ENCODE measurements at places on chromosomes 2 and 18.
A peak's percentile ranks its signal among the peaks of the same experiment; 100 is the strongest.

- no peak for DNase-seq
These were observed 45.6 kb downstream of the ONECUT2 start for GRCh38 chr18:57480733-57481132.

- no peak for DNase-seq
These were observed 349.4 kb downstream of the SLC4A3 start for GRCh38 chr2:219976871-219977270.

- DNase-seq, result no peak
These were observed 6.4 kb upstream of the TMEFF2 start for GRCh38 chr2:192201116-192201515.

DNA sequence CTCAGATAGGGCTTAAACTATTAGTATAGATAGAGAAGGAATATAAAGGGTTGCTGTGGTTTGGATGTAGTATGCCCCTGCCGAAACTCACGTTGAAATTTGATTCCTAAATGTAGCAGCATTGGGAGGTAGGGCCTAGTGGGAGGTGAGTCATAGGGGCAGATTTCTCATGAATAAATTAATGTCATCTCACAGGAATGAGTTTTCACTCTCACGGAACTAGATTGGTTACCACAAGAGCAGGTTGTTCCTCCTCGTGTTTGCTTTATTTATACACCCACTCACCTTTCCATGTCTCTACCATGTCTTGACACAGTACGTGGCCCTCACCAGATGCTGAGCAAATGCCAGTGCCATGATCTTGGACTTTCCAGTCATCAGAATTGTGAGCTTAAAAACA lies 218.2 kb downstream of the RBM43 start:
- no peak for DNase-seq

DNA sequence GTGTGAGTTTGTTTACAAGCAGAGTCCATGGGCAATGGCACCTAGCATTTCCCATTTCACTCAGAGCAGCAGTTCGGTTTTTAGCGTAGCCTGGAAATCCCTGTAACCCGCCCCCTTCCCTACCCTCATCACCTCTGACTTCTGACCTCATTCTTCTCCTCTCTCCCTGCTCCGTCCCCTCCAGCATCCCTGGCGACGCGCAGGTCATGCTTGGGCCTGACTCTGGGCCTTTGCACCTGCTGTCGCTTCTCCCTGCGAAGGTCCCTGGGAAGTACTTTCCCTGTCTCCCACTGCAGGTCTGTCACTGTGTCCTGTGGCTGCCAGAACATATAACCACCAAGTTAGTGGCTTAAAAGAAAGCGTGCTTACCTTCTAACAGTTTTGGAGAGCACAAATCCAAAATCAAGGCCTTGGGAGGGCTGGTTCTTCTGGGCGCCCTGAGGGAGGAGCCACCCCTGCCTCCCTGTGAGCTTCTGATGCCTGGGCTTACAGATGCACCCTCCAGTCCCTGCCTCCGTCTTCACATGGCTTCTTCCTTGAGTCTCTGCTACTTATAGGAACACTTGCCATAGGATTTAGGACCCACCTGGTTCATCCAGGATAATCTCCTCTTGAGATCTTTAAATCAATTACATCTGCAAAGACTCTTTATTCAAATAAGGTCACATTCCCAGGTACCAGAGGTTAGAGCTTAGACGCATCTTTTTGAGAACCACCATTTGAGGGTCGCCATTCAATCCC lies 8.1 kb upstream of the RAB17 start:
- no peak for DNase-seq

- peak; percentile 21 for DNase-seq
These were observed 276 bp downstream of the NFE2L2 start for GRCh38 chr2:177264209-177264692.

- DNase-seq, result no peak
These were observed 539.6 kb downstream of the PID1 start for GRCh38 chr2:228731517-228731916.

GRCh38 chr2:3265981-3266924 lies 111.4 kb downstream of the EIPR1 start:
- DNase-seq, result no peak

DNA sequence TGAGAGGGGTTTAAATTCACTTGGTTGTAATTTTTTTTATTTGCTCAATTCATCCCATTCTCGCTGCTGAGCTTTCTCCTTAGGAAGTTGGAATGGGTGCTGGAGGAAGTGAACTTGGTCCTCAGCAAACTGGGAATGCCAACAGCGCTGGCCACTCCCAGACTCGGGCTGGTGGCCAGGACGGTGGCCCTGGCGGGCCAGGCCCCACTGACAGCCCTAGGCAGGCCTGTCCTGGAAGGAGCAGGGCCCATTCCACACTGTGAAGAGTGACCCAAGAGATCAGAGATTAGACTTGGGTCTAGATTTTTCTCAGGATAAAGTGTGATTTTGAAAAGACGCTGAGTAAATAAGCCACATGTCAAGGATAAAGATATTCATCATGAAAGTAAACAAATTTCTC lies 132.7 kb downstream of the HDAC4 start:
- no peak for DNase-seq

DNA sequence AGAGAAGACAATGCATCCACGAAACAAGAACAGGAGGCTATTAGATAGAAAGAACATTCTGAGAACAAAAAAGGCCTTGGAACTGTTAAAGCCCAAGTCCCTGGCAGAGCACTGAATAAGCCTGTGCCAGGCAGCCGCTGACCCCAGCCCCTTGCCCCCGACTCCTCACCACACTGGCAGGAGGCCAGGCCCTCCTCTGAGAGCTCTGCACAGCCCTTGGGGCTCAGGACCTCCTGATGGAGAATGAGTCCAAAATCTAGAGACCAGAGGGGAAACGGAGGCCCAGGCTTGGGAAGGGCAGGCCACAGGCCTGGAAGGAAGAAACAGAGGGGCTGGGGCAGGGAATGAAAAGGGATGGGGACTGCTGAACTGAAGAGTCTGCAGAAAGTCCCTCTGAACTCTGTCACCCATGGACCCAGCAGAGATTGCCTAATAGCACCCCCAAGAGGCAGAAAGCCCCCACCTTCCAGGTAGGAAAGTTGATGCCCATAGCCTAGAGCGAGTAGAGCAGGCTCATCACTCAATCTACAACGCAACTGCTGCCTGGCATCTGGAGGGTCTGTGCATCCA lies 18.3 kb upstream of the TNS1 start:
- no peak for DNase-seq

DNA sequence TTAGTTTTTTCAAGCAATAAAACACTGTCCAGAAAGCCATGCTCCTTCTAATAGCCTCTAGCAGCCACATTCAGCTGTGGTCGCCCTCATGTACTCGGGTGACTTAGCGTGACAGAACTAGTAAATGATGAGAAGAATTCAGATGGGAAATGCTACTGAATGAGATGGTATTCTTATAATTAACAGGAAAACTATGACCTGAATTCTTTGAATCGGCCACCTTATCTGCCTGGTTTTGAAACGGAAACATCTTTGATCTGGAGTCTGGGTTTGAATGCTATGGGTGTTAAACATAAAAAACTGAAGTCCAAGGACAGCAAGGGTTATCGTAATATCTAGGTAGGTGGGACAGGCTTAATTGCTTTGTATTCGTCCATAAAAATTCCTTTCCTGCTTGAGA lies 138.8 kb upstream of the DNMT3A start:
- no peak for DNase-seq

DNA sequence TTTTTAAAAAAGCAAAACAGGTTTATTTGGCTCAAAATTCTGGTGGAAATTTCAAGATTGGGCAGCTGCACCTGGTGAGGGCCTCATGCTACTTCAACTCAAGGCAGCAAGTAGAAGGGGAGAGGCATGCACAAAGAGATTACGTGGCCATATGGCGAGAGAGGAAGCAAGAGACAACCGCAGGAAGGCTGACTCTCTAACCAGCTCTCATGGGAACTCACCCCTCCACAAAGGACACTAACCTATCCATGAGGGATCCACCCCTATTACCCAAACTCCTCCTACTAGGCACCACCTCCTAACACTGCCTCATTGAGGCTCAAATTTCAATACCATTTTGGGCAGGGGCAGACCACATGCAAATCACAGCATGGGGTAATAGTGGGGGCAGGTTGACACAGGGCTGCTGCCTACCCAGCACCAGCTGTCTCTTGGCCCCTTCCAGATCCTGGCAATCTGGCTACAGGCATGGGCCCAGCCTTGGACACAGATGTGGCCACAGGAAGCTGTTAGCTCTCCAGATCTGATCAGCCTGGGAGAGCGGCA lies 2.0 kb upstream of the CAPN10 start:
- no peak for DNase-seq

Data from stimulated activated CD4-positive, alpha-beta T cell treated with anti-CD3 and anti-CD28 coated beads, Interleukin-1b, Interleukin-23, amount 100 ng/mL, for 4 hours (primary cell).